Natural killer cell (primary cell): ENCODE measurements at places on chromosomes 2 and 18. TPM values are rescaled to one million over a fixed set of nuclear protein-coding genes. Genes with fewer than 3 reads are reported as not detected.

Gene CAVIN2
- 23.7 TPM for total RNA-seq

Gene ZNF407
- 28.4 TPM for total RNA-seq

Gene RBMS1
- total RNA-seq = 132 TPM

Gene PROKR1
- total RNA-seq = not detected

- peaks cover 24% of the 10 kb centered on the region for H3K4me1 ChIP-seq
- no peaks in the 10 kb centered on the region for H3K27me3 ChIP-seq
- no peaks in the 10 kb centered on the region for H3K36me3 ChIP-seq
- no peak overlapping the region for H3K27ac ChIP-seq
- no peak overlapping the region for H3K4me3 ChIP-seq
These were observed 8.5 kb downstream of the ESPNL start for GRCh38 chr2:238108423-238109183.

Gene TCF23
- total RNA-seq = not detected

DNA sequence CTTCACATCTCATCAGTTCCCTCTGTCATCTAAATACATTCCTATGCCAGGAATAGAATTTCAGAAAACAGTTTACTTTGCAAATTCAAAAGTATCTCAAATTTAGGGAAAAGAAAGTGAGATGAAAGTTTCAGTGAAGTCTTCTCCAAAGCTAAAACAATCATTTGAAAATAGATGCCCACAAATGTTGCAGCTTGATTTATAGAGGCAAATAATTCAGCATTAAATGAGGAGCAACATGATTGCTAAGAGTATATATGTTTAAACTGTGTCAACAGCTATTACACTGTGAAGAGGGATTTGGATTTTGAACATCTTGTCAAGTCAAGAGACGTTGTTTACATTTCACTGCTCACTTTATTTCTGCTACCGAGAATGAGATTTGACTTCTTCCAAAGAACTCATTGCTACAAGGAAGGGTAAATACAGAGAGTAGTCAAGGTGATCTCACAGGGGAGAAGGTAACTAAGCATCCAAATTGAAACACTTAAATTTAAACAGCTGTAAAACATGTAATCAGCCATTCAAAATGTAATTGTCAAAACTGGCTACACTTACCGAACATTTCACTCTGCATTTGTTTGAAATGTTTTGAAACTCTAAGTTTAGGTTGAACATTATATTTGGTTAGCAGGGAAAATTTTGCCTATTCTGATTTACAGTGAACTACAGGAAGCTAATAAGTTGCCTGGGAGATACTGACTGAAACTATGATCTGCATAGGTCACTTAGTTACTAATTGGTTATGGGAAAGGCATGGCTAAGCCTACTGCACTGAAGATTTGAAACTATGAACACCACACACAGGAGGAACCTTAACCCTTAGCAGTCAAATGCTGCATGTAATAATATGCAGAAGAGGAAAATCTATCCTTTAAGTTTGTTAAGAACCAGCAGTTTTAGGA, 33.2 kb upstream of the GALNT3 start:
- no peak overlapping the region for H3K4me3 ChIP-seq
- H3K27me3 ChIP-seq = no peaks in the 10 kb centered on the region
- H3K36me3 ChIP-seq = no peaks in the 10 kb centered on the region
- no peak overlapping the region for H3K27ac ChIP-seq
